ENCODE measurements at places on chromosomes 12 and 14.

GRCh38 chr12:68667896-68668295 is 18.9 kb upstream of the NUP107 start:
- no peak for DNase-seq

GRCh38 chr12:131827961-131828534 is at the start of gene MMP17:
TSS of gene MMP17 (plus strand) at chr12:131828393. CDS start at chr12:131828495, 102 bp downstream.
- DNase-seq, result peak; percentile 47

DNA sequence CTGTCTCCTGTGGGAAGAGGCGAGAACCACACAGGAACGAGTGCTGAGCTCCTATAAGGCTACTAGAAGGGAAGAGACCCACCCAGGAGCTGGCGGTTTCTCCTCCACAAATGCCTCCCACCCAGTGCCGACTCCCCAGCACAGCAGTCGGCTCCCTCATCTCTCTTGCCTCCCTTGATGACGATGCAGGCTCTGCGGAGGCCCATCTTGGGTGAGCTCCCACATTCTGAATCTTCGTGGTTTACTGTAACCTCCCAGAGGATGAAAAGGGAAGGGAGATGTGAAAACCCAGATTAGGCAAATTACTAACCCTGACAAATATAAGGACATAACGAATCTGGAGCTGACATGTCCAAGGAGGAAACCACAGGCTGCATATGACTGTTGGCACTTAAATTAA is 23.8 kb downstream of the GRIN2B start:
- no peak for DNase-seq

GRCh38 chr14:30621354-30621939 is 672 bp upstream of the SCFD1 start:
- no peak for DNase-seq

- DNase-seq, result no peak
Measured at GRCh38 chr14:56686416-56686815, 106.8 kb downstream of the TMEM260 start.

DNA sequence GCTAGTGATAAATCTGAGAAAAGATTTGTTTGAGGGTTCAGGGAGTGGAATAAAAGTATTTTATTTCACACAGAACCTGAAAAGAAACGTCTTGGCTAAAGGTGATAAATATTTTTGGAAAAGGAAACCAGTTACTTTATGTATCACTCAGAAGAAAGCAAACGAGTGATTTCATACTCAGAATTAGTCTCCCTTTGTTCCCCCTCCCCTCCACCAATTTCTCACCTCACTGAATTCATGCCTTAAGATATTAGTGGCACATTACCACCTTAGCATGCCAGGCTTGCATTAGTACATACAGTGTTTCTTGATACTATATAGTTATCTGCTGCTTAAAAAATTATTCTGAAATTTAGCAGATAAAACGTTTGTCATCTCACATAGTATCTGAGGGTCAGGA is 28.2 kb downstream of the G2E3 start:
- DNase-seq, result no peak

- no peak for DNase-seq
Measured at GRCh38 chr12:132838410-132839080, 9.9 kb upstream of the GOLGA3 start.

DNA sequence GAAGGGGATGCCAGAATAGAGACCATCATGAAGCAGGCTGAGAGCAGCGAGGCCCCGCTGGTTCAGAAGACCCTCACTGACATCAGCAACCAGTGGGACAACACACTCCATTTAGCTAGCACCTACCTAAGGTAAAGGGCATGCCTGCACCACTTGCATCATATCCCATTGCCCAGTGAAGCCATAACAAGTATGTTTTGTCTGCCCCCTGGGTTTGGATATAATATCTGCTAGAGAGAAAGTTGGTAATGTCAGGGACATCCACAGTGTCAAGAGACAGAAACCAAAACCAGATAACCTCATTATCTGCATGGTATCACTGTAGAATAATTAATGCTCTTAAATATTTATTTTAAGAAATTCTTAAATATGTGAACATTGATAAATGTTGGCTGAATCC is 173.8 kb downstream of the SYNE2 start:
- no peak for DNase-seq

DNA sequence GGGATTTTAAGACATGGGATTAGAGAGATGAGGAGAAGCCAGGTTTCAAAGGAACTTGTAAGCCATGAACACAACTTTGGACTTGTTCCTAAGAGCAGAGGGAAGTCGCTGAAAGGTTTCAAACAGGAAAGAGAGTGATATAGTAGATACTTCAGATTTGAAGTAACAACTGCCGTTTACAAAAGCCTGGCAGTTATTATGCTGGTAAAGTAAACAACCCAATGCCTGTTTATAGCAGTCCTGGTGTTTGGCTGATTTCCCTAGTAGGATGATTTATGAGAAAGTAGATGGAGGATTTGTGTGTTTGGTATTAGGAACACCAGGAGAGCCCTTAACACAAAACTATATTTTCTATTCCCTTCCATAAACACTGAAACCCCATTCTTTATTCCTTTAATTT is 285.7 kb downstream of the RMST start:
- no peak for DNase-seq

DNA sequence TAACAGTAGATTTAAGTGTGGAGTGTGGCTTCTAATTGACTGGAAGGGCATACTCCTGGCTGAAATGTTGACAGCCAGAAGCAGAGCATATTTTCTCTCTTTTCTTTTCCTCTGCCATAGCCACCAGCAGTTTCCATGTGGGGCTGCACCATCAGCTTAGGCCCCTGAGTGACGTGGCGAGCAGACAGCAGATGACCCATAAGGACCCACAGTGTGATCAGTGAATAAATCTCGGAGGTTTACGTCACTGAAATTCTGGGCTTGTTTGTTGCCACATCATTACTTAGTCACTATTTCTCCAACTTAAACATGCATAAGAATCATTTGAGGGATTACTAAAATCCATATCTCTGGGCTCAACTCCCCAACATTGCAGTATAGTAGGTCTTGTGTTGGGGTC is 549.7 kb upstream of the TMEM132C start:
- peak; percentile 8 for DNase-seq

DNA sequence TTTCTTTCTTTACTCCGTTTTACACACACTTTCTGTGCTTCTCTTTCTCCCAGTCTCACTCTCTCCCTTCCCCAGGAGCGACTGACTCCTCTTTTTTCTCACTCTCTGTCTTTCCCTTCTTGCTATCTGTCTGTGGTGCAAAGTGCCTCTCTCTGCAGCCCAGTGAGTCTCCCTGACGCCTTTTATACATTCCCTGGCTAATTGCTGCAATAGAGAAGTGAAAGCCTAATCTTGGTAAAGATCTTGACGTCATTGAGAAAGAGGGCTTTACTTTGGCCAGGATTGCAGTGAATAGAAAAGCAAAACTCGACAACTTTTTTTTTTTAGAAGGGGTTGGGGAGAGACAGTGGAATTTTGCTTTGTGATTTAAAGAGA is 706 bp upstream of the DIO2 start:
- DNase-seq, result peak; percentile 69

Data from astrocyte of the spinal cord (primary cell).